ENCODE measurements at places on chromosomes 11 and 22.

DNA sequence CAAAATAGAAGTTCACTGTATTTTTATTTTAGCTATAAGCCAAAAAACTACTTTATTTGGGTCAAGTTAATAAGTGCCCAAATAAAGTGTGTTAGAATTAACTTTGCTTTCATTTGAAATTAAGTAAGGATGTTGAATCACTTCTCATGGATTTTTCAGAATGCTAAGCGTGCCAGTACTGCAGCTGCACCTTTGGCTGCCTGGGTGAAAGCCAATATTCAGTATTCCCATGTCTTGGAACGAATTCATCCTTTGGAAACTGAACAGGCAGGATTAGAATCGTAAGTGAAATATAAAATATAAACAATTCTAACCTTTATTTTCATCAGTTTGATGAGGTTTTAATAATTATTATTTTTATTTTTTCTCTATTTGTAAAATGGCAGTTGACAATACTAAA is 113.6 kb downstream of the DYNC2H1 start:
- no peak for DNase-seq

DNA sequence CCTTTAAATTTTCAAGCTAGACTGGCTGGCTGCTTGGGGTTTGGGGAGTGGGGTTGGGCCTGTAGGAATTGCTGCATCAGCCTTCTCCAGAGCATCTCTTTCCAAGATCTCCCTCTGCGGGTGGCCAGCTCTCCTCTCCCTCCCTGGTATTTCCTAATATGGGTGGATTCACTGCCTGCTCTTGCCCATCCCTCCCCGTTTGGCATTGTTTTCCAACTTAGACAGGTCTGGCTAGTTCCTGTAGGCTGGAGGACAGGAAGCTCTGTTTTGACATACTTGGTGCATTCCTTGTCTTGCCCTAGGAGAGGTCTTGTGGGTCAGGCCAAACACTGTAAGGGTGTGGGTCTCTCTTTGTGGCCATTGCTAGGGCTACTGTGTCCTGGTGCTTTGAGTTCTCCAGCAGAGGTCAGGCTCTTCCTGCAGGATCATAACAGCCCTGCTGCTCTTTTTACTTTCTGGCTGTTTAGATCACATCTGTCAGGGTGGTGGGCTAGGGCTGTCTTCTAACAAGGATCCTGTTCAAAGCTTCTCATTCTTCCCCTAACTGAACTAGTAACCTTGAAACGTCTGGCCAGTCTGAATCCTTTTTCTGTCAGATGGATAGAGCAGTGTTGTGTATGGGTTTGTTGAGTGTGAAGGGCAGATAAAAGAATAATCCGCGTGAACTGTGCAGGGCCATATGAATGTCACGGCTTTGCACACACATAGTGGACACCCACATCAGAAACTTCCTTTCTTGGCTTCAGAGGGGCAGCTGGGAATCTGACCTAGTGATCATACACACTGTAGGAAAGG is 18.3 kb upstream of the MICALL1 start:
- DNase-seq: peak; percentile 21

GRCh38 chr11:121766991-121767390 is 314.2 kb upstream of the SORL1-AS1 start:
- DNase-seq: no peak

DNA sequence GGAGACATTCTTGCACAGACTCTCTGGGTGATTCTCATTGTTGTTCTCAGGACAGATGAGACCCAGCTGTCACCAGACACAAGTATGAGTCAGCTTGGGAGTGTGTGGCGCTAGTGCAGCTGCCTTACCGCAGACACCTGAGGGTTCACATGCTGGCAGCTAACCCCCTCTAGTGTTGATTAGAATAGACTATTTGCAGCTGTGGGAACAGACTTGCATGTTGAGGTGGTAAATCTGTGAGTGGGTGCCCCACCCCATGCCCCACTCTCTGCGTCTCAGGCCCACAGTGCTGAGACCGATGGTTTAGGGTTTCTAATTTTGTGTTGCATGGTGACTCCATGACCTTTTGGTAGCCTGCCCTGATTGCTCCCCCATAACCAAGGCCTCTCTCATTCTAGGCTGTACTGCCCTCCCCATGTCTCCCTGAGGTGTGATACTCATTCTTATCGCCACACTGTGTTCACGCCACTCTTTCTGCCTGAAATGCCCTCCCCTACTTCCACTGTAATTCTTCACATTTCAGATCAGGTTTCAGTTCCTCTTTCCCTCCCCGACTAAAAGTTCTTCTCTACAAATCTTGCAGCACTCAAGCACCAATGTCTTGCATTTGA is 73.7 kb upstream of the KIRREL3 start:
- peak; percentile 6 for DNase-seq

- DNase-seq: peak; percentile 75
Measured at GRCh38 chr11:130094614-130095013, 24.9 kb downstream of the APLP2 start.

GRCh38 chr11:71334191-71334590 is 81.8 kb upstream of the SHANK2 start:
- no peak for DNase-seq

- no peak for DNase-seq
Measured at GRCh38 chr11:104764710-104765045, 133.6 kb downstream of the CASP12 start.

DNA sequence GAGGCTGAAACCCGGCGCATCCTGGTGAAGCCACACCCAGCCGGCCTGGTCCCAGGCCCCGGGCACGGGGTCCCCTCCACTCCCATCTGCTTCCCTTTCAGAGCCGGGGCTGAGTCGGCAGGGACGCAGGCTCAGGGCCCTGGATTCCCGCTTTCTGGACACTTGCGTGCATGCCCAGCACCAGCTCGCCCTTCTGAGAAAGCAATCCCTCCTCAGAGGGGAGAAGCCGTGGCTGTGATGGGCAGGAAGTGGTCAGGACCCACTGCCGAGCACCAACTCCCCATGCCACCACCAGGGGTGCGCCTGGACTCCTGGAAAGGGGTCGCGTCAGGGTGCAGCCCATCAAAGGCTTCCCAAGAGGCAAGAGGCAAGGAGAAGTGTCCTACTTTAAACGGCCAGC is 15.1 kb downstream of the CDKN1C start:
- DNase-seq: no peak

- peak; percentile 49 for DNase-seq
Measured at GRCh38 chr22:36552289-36552688, 23.3 kb upstream of the EIF3D start.

DNA sequence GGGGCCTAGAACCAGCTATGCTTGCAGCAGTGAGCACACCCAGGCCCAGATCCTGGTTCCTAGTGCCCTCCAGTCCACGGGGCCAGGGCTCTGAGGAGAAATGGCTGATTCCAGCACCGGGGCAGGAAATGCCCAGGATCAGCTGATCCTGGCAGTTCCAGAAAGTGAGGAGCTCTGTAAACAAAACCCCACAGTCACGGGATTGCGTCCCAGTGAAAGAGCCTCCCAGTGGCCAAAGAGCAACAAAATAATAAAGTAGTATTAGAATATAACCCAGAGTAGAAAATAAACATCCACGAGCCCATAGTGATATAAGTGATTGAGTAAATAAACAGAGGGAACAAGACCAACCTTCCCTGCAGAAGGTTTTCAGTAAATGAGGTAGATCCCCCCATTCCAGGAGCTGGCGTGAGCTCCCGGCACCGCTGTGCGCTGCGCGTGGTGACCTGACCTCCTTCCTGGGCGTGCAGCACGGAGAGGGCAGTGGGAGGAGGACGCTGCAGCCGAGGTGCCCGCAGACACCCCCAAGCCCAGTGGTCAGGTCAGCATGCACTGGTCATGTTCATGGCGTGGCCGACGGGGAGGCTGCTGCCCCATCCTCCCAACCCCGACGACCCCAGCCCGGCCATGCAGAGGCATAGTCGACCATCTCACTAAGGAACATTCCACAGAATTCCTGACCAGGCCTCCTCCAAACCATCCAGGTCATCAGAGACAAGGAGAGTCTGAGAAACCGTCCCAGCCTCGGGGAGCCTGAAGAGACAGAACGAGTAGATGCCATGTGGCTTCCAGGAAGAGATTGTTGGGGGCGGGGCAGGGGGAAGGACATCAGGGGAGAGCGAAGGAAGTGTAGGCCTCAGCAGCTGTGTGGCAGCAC is 19.8 kb downstream of the PTDSS2 start:
- DNase-seq: no peak

- DNase-seq: no peak
Measured at GRCh38 chr11:134480136-134480712, 68.2 kb upstream of the B3GAT1 start.

GRCh38 chr11:62124186-62125113 is 639 bp downstream of the INCENP start:
- peak; percentile 2 for DNase-seq

GRCh38 chr11:11043721-11044120 is 185.9 kb upstream of the ZBED5 start:
- DNase-seq: no peak

GRCh38 chr22:31262312-31263133 is 29.8 kb downstream of the PIK3IP1 start:
- DNase-seq: no peak

- DNase-seq: peak; percentile 39
Measured at GRCh38 chr11:72684236-72684912, 10.2 kb upstream of the PDE2A start.

- no peak for DNase-seq
Measured at GRCh38 chr11:68792400-68792966, 41.2 kb upstream of the TESMIN start.
